Activated CD4-positive, alpha-beta T cell treated with anti-CD3 and anti-CD28 coated beads for 1 hour (primary cell): ENCODE measurements at places on chromosomes 13 and 19.

GRCh38 chr19:49438261-49438660, 3.1 kb downstream of the SLC17A7 start:
- no peak for DNase-seq

DNA sequence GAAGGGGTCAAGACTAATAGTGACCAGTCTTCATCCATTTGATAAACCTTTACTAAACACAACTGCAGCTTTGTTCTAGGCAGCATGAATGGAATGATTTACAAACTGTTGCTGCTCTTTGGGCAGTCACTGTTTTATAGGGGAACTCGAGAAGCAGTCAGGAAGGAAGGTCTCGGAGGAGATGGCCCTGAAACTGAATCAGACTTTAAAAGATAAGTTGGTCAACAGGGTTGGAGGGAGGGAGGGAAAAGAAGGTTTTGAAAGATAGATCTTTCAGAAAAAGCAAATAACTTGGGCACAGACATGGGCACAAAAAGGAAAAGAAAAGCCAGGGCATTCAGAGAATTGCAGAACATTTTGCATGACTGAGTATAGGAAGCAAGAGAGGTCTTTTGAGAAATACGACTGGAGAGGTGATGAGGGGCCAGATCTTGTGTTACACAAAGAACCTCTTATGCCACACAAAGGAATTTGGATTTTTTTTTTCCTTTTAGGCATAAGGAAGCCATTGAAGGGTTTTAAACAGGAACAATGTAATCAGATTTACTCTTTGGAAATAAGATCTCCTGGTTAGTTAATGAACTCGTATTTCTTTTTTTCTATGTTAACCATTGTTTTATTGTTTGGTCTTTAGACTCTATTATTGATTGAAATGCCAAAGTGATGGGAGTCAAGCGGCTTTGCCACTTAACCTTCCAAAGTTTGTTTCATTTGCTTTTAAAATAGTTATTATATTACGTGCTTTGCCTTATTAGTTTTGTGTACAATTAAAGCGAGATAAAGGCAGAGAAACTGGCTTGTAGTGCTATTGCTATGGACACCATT, 37.5 kb upstream of the SACS start:
- DNase-seq, result no peak

- no peak for DNase-seq
These were observed 148.6 kb upstream of the ZNF507 start for GRCh38 chr19:32196690-32197420.

DNA sequence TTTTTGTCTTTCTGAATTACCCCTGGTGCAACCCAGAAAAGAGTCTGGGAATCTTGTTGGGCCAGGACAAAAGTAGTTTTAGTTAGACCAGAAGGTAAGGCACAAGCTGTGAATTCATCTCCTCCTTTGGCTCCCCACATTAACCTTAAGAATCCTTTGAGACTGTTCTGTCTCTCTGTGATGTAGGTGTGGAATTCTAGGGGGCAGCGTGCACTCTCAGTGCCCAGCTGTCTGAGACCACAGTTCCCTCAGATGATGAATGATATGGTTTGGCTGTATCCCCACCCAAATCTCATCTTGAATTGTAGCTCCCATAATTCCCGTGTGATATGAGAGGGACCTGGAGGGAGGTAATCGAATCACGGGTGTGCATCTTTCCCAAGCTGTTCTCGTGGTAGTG, 43.9 kb downstream of the ZNF506 start:
- DNase-seq, result no peak

DNA sequence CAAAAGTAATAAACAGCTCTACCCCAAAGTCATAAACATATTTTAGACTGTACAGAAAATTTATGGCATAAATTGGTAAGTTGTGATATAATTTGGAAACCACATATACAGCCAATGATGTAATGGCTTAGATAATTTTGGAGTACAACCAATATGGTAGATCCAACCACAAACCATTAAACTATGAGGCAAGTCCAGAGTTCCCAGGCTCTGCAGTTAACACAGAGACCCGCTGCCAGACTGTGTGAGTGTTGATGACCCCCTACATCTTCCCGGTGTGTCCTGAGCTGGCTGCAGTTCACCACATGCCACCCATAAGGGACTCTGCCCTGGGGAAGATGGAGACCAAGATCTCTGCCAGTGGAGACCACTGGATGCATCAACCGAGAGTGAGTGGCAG, 9.9 kb upstream of the SERPINE3 start:
- no peak for DNase-seq

DNA sequence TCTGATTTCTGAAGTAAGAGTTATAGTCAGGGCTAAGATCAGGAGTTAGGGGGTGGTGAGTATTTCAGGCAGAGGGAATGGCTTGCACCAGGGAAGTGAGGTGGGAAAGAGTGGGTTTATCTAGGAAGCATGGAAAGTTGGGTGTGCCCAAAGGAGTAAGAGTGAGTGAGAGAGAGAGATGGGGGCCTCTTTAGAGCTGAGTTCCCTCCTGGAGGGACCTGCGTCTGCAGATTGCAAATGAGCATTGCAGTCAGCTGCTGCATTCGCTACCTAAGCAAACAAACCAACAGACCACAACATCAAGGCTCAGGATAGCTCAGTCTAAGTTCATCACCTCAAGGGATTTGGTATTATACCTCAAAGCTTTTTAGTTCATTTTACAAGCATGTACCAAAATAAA, 405.8 kb downstream of the FGF9 start:
- DNase-seq, result no peak

DNA sequence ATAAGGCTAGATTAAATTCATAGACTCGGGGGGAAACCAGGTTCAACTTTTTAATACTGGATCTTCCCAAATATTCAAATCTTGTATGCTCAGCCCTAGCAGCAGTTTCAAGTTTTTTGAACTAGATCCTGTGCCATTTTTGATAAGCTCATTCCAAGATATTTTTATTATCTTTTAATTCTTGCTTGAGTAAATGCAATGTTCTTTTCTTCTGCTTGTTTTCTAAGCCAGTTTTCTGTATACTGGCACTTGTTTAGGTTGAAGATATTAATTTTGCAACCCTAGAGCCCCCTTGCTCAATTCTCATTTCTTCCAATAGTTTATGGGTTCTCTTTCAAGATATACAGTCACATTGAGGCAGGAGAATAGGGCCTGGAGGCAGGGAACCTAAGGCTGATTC, 13.1 kb upstream of the PNMA8C start:
- DNase-seq, result no peak

DNA sequence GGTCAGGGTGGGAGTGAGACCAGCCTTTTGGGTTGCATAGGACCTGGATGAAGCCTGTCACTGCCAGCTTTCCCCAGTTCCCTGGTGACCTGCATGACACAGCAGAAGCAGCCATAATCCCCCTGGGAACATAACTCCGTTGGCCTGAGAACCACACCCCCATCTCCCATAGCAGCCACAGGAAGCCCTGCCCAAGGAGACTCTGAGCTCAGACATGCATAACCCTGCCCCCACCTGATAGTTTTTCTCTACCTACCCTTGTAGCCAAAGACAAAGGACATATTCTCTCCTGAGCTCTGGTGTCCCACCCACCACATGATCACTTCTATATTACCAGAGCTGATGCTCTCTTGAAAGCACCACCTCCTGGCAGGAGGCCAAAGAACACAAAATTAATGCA, 413.5 kb upstream of the HTR2A start:
- DNase-seq, result no peak

- no peak for DNase-seq
These were observed 1124.9 kb downstream of the EFNB2 start for GRCh38 chr13:105410602-105411001.
